ENCODE measurements at places on chromosomes 12 and 14. TPM values are rescaled to one million over a fixed set of nuclear protein-coding genes. Genes with fewer than 3 reads are reported as not detected.

- DNase-seq: no peak
These were observed 10.1 kb downstream of the TMEM119 start for GRCh38 chr12:108587826-108588225.

- no peak for DNase-seq
These were observed 261.7 kb upstream of the FKBP4 start for GRCh38 chr12:2533036-2533435.

- DNase-seq: no peak
These were observed at the start of gene SLC7A7 for GRCh38 chr14:22814941-22815713. SLC7A7 (minus strand) TSS chr14:22815435; CDS start chr14:22813398, 2,037 bp downstream.

GRCh38 chr14:96797582-96798349 is 584 bp downstream of the VRK1 start:
- no peak for DNase-seq

DNA sequence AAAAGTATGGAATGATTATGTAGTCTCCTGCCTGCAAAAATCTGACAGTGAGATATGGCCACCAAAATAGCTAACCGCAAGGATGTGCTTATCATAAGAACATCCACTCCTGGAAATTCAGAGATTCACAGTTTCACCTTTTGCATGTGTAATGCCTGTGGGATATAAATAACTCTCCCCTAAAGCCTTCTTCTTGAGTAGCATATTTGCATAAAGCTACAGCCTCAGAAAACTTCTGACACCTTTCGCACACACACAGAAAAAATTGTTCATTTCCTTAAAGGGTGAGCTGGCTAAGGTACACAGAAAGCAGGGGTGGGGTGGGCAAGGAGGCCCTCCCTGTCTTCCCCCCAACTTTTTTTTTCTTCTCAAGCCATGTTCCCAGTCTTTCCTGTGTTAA is 3.1 kb upstream of the IGF1 start:
- DNase-seq: no peak

GRCh38 chr12:125395583-125396215 is 330.5 kb downstream of the AACS start:
- DNase-seq: no peak

DNA sequence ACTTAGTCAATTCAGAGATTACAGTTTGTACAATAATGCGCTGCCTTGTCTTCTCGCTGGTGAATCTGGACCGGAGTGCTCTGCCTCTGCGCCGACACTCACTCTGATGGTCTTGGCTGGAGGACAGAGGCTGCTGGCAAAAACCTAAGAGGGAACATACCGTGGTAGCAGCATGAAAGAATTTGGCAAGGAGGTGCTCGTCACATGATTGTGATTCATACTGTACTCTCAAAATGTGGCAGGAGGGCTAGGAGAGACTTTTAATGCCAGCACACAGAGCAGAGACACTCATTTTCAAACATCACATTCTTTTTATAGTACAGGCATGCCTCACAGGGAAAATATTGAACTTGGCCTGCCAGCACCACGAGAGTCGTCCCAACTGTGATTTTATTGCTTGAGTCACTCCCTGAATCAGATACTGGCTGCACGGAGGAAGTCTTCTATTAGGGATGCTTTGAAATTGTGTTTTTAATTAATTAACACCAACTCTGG is 67.8 kb downstream of the HMGA2 start:
- peak; percentile 86 for DNase-seq

GRCh38 chr14:80364274-80364673 is 153.0 kb upstream of the DIO2 start:
- DNase-seq: no peak

GRCh38 chr14:71301611-71302010 is 394.4 kb downstream of the PCNX1 start:
- DNase-seq: no peak

ZFHX2 gene
- total RNA-seq: 0.85 TPM

HSPB8 gene
- total RNA-seq: 530 TPM

VIPAS39 gene
- 10.9 TPM for total RNA-seq

PRMT5 gene
- 23.3 TPM for total RNA-seq

PRH2 gene
- not detected for total RNA-seq

BCL7A gene
- total RNA-seq: 11.5 TPM

NDRG2 gene
- 335 TPM for total RNA-seq

ST8SIA1 gene
- total RNA-seq: 5.0 TPM
